ENCODE measurements at places on chromosomes 1 and 21.

DNA sequence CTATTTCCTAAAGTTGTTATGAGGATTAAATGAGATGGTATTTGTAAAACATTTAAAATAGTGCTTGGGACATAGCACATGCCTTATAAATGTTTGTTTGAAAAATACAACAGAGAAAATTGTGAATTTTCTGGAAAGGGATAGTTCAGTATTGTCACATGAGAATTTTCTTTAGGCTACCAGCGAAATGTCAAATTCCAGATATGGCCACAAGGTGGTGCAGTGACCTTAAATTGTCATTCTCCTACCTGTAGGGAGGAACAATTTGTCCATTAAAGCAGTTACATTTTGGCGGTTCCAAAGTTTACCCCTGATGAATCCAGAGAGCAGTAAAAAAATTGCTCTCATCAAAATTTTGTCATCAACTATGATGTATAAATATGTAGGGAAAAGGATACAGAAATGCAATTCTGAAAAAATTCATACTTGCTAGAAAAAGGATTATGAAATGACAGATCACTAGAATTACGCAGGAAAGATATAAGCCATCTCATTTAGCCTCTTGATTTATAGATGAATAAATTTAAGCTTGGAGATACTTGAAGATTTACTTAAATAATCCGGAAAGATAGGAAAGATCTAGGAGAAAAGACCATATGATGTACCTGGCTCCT, 50.2 kb upstream of the TSHB start:
- DNase-seq, result peak; percentile 46

DNA sequence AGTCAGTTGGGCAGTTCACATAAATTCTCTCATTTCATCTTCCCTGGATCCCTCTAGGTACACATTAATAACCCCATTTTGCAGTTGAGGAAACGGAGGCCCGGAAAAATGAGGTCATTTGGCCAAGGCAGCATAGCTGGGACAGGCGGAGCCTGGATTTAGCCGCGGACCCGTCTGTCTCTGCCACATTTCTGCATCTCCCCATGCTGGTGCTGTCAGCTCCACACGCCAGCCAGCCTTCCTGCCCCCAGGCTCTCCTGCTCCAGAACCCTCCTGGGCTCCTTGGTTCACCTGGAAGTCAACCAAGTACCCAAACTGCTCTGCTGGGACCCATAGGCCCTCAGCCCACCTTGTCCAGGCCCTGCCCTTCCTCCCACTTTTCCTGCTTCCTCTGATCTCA, 7.6 kb downstream of the FOXO6 start:
- DNase-seq, result no peak

DNA sequence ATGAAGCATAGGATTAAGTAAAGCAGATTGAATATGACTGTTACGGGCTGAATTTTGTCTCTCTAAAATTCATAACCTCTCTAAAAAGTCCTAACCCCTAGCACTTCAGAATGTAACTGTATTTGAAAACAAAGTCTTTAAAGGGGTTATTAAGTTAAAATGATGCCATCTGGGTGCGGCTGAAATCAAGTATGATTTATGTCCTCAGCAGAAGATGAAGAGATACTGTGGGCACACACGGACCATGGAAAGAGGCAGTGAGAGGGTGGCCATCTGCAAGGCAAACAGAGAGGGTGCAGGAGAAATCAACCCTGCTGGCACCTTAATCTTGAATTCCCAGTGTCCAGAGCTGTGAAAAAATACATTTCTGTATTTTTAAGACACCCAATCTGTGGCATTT, 3.8 kb upstream of the USP25 start:
- no peak for DNase-seq

- no peak for DNase-seq
Observed at GRCh38 chr1:10065760-10066159, 33.0 kb downstream of the UBE4B start.

- no peak for DNase-seq
Observed at GRCh38 chr1:180945551-180945950, 32.9 kb downstream of the KIAA1614 start.

DNA sequence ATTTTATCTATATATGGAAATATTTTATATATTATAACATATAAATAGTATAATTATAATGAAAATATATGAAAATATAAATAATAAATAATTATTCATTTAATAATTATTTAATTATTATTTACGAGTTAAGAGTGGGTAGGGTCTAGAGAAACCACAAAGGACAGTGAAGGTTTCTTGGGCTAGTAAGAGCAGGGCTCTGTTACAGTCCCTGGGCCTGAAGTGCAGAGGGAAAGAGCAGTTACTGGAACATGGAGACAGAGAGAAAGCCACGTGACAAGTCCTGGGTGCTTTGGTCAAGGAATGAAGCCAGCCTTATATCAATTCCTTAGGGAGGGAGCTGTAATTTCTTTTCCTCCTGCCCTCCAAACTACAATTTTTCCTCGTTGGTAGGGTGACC, 117.2 kb upstream of the OLIG2 start:
- DNase-seq, result no peak

- no peak for DNase-seq
Observed at GRCh38 chr1:177069490-177069889, 95.0 kb downstream of the ASTN1 start.

GRCh38 chr21:44755227-44755626, 43.9 kb upstream of the TSPEAR start:
- DNase-seq, result no peak

- DNase-seq, result peak; percentile 15
Observed at GRCh38 chr1:3453891-3454810, at the start of gene ARHGEF16. ARHGEF16 (plus strand) TSS chr1:3454665; CDS start chr1:3463085, 8,420 bp downstream.

GRCh38 chr1:47629201-47629600, 191.4 kb downstream of the FOXD2 start:
- no peak for DNase-seq

Data from stimulated activated CD4-positive, alpha-beta T cell treated with anti-CD3 and anti-CD28 coated beads, Interleukin-4, amount 100 ng/mL, for 48 hours (primary cell).